ENCODE measurements at places on chromosomes 4 and X. TPM values are rescaled to one million over a fixed set of nuclear protein-coding genes. Genes with fewer than 3 reads are reported as not detected.
A peak's percentile ranks its signal among the peaks of the same experiment; 100 is the strongest.

- no peaks in the 10 kb centered on the region for H3K36me3 ChIP-seq
- H3K4me1 ChIP-seq: no peaks in the 10 kb centered on the region
- H3K27ac ChIP-seq: no peak overlapping the region
- H3K27me3 ChIP-seq: no peaks in the 10 kb centered on the region
- no peak overlapping the region for H3K4me3 ChIP-seq
These were observed 893.8 kb upstream of the INTU start for GRCh38 chr4:126738926-126739325.

DNA sequence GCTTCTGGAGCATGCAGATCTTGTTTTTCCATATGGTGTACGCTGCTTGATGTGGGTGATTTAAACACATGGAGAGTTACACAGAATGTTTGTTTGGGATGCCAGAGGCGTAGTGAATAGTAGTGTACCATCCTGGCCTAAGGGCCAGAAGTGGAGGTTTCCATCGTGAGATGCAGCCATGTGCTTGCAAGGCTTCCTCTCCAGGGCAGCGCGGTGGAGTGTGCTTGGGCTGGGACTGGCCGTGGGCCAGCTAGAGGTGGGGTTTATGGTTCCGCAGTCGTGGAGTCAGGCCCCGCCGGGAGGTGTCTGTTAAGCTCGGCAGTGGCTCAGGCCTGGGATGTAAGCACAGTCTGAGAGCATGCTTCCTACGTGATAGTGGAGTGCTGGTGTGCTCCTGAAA lies 14.0 kb downstream of the STOX2 start:
- DNase-seq: no peak
- no peaks in the 10 kb centered on the region for H3K27me3 ChIP-seq
- no peak overlapping the region for H3K4me3 ChIP-seq
- no peaks in the 10 kb centered on the region for H3K36me3 ChIP-seq
- no peak overlapping the region for H3K27ac ChIP-seq
- H3K4me1 ChIP-seq: no peaks in the 10 kb centered on the region

- H3K27ac ChIP-seq: no peak overlapping the region
- no peaks in the 10 kb centered on the region for H3K4me1 ChIP-seq
- peaks cover 3% of the 10 kb centered on the region for H3K36me3 ChIP-seq
- no peak overlapping the region for H3K4me3 ChIP-seq
These were observed 23.8 kb upstream of the TBC1D1 start for GRCh38 chr4:37867102-37867501.

DNA sequence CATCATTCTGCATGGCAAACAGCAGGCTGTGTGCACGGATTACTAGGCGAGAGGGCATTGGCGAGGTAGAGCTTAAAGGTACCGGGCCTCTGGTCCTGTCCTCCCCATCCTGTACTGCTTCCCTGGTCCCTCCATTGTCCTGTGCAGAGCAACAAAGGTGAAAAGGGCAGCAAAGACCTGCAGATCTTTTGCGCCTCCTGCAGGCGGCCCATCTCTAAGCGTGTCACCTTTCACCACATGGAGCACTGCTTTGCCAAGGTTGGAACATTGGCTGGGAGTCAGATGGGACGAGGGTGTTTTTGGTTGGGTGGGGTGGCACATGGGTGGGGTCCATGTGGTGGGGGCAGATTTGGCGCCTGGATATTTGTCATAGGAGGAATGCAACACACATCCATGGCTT lies 64.7 kb upstream of the UXT start:
- H3K27me3 ChIP-seq: no peaks in the 10 kb centered on the region
- no peaks in the 10 kb centered on the region for H3K36me3 ChIP-seq
- H3K4me3 ChIP-seq: no peak overlapping the region
- no peak overlapping the region for H3K27ac ChIP-seq
- no peaks in the 10 kb centered on the region for H3K4me1 ChIP-seq
- DNase-seq: no peak

DNA sequence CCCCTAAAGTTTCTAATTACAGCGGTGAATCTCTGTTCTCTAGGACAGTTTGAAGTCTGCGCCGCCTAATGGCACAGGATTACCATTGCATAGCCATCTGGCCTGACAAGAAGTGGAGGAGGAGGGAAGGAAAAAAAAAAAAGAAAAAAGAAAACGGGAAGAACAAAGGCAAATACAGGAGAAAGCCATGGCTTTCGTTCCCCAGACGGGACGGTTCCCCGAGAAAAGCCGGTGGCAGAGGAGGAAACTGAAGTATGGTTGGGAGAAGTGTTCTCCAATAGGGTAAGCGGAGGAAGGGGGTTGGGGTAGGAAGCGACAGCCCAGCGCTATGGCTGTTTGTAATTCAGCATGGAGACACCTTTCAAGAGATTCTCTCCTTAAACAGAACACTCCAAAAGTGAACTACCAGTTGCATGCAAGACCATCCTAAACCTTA lies 80.8 kb downstream of the HMGN5 start:
- no peaks in the 10 kb centered on the region for H3K4me1 ChIP-seq
- H3K36me3 ChIP-seq: no peaks in the 10 kb centered on the region
- H3K27me3 ChIP-seq: no peaks in the 10 kb centered on the region
- peak overlapping the region; percentile 64 for H3K4me3 ChIP-seq

- no peak for DNase-seq
- peaks cover 6% of the 10 kb centered on the region for H3K4me1 ChIP-seq
- no peak overlapping the region for H3K4me3 ChIP-seq
- no peaks in the 10 kb centered on the region for H3K27me3 ChIP-seq
These were observed 48.0 kb downstream of the RASL11B start for GRCh38 chr4:52910115-52910514.

DNA sequence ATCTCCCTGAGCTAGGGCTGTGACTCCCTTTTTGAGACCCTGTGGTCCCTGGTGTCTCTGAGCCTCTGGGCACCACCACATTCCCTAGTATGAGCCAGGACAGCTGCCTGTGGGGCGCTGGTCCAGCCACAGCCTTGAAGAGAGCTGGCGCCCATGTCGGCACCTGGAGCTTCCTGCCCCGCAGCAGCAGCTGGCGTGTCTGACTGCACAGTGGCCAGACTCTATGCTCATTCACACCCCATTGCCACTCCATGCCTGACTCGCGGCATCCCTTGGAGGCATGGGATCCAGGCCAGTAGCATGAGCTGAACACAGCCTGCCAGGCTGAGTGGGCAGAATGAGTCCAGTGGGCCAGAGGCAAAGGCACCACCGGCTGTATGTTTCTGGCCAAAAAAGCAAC lies 8.3 kb upstream of the SPP1 start:
- H3K27me3 ChIP-seq: no peaks in the 10 kb centered on the region
- H3K4me1 ChIP-seq: no peaks in the 10 kb centered on the region
- no peak overlapping the region for H3K27ac ChIP-seq
- no peaks in the 10 kb centered on the region for H3K36me3 ChIP-seq
- no peak for DNase-seq

- H3K27ac ChIP-seq: no peak overlapping the region
- H3K4me1 ChIP-seq: peaks cover 37% of the 10 kb centered on the region
- peaks cover 20% of the 10 kb centered on the region for H3K36me3 ChIP-seq
- H3K27me3 ChIP-seq: no peaks in the 10 kb centered on the region
These were observed 123.3 kb downstream of the KLHL8 start for GRCh38 chr4:87097075-87097474.

- no peaks in the 10 kb centered on the region for H3K36me3 ChIP-seq
- H3K27me3 ChIP-seq: no peaks in the 10 kb centered on the region
- no peak overlapping the region for H3K27ac ChIP-seq
These were observed 16.7 kb upstream of the COL25A1 start for GRCh38 chr4:109319156-109319555.

DNA sequence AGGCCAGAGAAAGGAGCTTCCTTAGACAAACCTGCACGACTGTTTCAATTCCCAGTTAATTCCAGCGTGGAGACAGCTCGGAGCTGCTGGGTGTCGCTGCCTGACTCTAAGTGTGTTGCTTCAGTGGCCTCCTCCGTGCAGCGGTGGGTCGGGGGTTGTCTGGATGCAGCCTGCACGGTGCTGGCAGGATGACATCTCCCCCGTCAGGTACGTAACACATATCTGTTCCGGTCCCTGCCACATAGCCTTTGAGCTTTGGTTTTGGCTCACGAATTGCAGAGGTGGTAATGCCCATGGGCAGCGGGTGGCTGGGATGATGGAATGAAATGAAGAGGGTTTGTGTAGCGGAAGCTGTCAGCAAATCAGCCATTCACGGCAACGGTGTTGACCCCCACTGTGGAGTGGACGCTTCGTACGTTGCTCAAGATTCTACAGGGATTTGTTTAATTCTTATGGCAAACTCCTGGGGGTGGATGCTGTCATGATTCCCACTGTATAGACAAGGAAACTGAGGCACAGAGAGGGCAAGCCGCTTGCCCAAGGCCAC lies 33.7 kb upstream of the HMX1 start:
- H3K27me3 ChIP-seq: no peaks in the 10 kb centered on the region
- H3K4me1 ChIP-seq: no peaks in the 10 kb centered on the region
- H3K27ac ChIP-seq: no peak overlapping the region

DNA sequence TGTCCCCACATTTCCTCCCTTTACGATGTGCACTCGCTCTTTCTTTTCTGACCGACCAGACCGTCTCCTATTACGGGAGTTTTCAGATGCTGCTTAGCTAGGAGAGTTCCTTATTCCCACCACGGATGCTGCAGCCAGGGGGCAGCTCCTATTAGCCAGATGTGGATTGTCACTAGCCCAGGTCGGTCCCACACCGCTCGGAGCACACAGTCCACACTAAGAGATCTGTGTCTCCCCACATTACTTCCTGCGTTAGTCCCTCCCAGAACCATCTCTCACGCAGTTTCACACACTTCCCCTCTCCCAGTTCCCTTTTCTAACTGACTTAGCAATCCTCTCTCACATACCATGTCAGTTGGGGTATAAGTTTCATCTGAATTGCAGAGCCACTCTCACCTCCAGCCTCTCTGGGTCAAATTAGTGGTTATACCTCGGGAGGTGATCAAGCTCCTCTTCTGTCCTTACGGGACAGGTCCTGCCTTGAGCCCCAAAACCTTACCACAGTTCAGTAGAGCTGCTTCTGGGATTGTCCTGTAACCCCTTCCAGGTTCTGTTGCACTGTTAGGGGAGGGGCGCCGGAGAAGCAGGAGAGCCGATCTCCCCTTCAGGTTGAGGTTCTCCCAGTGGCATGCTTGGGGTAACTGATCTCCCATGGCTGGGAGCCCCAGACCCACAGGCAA lies 28.2 kb downstream of the SULT1E1 start:
- H3K27ac ChIP-seq: peak overlapping the region; percentile 49
- H3K27me3 ChIP-seq: no peaks in the 10 kb centered on the region
- no peak for DNase-seq
- no peaks in the 10 kb centered on the region for H3K4me1 ChIP-seq
- no peak overlapping the region for H3K4me3 ChIP-seq
- H3K36me3 ChIP-seq: no peaks in the 10 kb centered on the region

DNA sequence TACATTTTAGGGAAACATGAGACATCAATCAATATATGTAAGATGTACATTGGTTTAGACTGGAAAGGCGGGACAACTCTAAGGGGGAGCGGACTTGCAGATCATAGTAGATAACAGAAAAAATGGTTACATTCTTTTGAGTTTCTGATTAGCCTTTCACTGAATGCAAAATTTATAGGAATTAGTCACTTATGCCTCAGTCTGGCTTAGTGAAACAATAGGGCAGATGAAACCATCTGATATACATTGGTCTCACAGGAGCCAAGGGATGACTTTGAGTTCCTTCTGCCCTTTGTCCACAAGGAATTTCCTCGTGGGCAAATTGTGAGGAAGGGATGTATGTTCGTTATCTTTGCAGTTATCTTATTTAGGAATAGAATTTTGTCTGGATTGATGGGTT lies 128.2 kb downstream of the ARSF start:
- H3K36me3 ChIP-seq: no peaks in the 10 kb centered on the region
- H3K4me3 ChIP-seq: no peak overlapping the region
- H3K27ac ChIP-seq: no peak overlapping the region
- DNase-seq: no peak
- H3K27me3 ChIP-seq: no peaks in the 10 kb centered on the region

GRCh38 chr4:105751718-105752299 lies 43.2 kb downstream of the GSTCD start:
- no peaks in the 10 kb centered on the region for H3K4me1 ChIP-seq
- no peaks in the 10 kb centered on the region for H3K27me3 ChIP-seq

Gene SMAD1
- total RNA-seq: 23.9 TPM

Gene ADH5
- 166 TPM for total RNA-seq

Gene PDGFRA
- total RNA-seq: 91.5 TPM

Gene BEND4
- total RNA-seq: 0.43 TPM

Gene MAGEA12
- not detected for total RNA-seq
